ENCODE measurements at places on chromosomes 2 and 18.
A peak's percentile ranks its signal among the peaks of the same experiment; 100 is the strongest.

GRCh38 chr2:54529935-54530334 lies 73.8 kb downstream of the SPTBN1 start:
- no peak for DNase-seq

DNA sequence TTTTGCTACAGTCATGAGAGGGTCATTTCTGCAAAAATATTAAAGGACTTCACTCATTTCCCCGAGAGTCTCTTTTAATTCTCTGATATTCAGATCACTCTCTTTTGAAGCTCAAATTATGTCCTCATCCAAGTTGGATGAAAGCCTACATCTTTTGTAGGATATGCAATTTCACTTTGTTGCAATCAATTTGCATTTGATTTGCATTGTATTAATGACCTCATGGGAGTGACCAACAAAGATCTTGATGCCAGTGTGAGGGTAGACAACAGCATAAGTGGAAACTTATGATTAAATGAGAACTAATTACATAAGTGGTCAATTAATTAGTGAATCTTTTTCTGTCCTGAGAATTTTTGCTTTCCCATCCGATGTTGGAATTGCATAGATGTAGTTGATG lies 60.3 kb upstream of the UPP2 start:
- DNase-seq, result no peak

- no peak for DNase-seq
Measured at GRCh38 chr2:133312038-133312729, 256.1 kb downstream of the NCKAP5 start.

- DNase-seq, result no peak
Measured at GRCh38 chr2:98269830-98270229, 76.4 kb upstream of the CNGA3 start.

GRCh38 chr2:25000503-25001324 lies 29.0 kb upstream of the DNAJC27 start:
- DNase-seq, result no peak

GRCh38 chr2:9595746-9596145 lies 35.1 kb downstream of the YWHAQ start:
- DNase-seq, result no peak

GRCh38 chr2:38581193-38582147 lies 21.3 kb downstream of the HNRNPLL start:
- DNase-seq, result peak; percentile 79

- DNase-seq, result no peak
Measured at GRCh38 chr18:11963991-11964484, 17.3 kb upstream of the IMPA2 start.

- peak; percentile 22 for DNase-seq
Measured at GRCh38 chr2:120520929-120521912, 175.3 kb downstream of the INHBB start.

GRCh38 chr18:13496691-13497281 lies 229.6 kb downstream of the FAM210A start:
- no peak for DNase-seq

- DNase-seq, result no peak
Measured at GRCh38 chr2:64204703-64205102, 60.5 kb upstream of the PELI1 start.

GRCh38 chr2:237059155-237059875 lies 26.4 kb upstream of the COPS8 start:
- no peak for DNase-seq

GRCh38 chr2:41896186-41896846 lies 151.5 kb upstream of the PKDCC start:
- DNase-seq, result no peak

- no peak for DNase-seq
Measured at GRCh38 chr18:77091366-77091765, 41.2 kb downstream of the MBP start.

DNA sequence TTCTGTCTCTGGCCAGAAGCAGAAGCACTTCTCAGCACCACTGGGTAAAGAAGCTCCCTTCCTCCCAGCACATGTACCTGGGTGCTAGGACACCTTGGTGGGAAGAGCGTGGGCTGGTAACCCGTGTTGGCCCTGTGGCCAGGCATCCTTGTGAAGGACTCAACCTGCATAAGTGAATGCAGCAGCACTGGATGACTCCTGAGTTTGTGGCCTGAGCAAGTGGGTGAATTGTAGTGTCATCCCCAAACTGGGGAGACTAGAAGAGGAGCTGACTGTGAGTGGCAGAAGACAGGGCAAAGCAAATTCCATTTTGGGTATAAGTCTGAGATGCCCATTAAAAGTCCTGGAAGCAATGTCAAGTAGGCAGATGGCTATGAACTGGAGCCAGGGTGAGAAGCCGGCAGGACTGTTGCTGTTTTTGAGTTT lies 63.4 kb downstream of the STAT1 start:
- DNase-seq, result no peak

GRCh38 chr2:100334929-100335328 lies 12.6 kb upstream of the LONRF2 start:
- DNase-seq, result no peak

DNA sequence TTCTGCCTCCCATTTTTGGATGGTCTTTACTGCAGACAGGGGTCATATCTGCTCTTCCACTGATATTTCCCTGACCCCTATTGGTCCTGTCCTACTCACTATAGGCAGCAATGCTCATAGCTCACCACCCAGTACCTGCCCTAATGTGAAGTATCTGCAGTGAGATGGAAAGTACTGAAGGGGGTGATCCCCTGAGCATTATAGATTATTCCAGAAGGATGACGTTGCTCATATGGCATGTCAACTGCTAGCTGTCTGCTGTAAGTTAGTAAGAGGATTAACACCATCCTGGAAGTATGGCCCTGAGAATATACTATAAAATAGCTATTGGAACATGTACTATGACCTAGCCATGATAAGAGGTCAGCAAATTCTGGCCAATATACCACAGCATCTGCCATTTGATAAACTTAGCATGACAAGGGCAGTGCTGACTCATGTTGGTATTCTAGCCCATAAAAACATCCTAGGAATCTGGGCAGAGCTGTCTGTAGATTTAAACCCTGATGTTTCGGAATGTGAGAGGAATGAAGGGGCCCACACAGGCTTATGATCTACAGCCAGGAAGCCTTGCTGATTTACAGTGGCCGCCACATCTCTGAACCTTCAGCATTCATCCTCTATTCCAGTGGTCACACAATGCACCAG lies 451.4 kb downstream of the TNS1 start:
- DNase-seq, result no peak

GRCh38 chr2:107108556-107108955 lies 222.6 kb upstream of the ST6GAL2 start:
- no peak for DNase-seq

GRCh38 chr2:144679942-144680341 lies 160.0 kb upstream of the ZEB2 start:
- DNase-seq, result no peak

DNA sequence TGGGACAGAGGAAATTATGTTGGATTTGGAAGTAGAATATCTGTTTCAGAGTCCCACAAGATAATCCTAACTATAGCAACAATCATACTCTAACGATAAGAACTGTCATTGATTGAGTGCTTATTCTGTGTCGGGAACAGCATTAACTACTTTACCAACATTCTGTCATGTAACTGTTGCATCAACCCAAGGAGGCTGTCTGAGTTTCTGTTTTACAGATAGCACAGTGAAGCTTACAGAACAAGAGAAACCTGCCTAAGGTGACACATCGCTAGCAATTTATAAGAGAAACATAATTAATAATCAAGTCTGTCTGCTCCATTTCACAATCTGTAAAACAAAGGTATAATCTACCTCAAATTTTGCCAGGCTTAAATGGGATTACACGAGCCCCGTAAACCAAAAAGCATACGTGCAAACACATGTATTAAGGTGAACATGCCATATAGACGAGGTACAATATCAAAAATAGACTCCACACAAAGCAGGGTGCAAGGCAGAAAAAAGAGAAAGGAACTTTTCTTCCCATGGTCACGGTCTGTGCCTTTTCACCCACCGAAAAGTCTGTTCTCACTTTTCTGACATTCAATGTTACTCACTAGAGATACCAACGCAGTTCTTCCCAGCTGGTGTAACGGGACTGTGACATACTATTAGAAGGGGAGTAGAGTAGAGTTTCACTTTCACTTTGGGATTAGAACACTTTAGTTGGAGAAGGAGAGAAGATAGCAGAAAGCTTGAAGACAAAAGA lies 37.2 kb upstream of the SLC8A1 start:
- DNase-seq, result no peak

DNA sequence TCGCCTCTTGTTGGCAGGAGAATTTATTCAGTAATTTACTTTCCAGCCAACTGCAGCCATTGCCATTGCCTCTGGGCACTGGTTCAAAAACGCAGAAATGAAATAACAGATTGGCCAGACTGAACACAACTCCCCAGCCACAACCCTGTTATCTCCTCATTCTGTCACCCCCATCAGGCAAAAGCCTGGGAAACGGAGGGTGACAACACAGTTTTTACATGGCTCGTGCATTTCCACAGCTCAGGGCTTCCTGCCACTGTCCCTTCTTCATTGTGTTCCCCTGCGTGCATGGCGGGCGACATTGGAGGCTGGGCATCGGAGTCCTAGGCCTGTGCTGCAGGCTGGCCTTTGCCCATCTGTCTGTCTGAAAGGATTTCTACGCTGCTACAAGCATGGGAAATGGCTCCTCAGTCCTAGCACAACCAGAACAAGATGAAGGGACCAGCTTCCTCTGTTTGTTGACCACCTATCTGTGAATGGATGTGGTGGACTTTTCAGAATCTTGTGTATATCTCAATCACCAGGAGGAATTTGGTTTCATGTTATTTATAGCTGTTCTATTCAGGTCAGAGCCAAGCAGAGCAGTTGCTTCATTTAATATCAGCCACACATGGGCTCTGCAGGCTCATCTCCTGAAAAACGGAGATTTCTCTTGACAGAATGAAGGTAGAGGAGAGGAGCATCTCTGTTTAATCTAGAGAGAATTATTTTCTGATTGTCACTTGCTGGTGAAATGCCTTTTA lies 107.0 kb downstream of the MGAT5 start:
- no peak for DNase-seq

DNA sequence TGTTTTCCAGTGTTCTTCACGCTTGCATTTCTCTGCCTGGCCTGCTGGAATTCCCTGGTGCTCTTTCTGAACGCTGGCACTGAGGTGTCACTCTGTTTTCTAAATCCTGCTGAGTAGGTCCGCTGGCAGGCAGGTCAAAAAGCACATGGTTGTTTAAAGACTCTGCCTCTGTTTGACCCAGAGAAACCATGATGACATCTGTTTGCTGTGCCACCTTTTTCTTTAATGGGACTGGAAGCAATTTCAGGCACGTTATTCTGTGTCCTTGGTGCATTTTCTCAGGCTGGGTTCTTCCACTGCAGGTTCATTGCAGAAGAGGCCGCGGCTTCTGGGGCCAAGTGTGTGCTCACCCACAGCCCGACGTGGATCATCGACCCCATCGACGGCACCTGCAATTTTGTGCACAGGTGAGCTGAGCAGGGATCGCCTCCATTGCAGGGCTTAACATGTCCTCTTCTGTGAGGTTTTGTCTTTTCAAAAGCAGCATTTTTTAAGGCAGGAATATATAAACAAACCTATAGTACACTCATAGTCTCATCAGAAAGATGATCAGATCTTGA lies 28.4 kb downstream of the IMPA2 start:
- no peak for DNase-seq

GRCh38 chr2:215881582-215881981 lies 131.8 kb downstream of the MREG start:
- no peak for DNase-seq

GRCh38 chr2:236355911-236356310 lies 91.7 kb upstream of the ASB18 start:
- DNase-seq, result no peak

DNA sequence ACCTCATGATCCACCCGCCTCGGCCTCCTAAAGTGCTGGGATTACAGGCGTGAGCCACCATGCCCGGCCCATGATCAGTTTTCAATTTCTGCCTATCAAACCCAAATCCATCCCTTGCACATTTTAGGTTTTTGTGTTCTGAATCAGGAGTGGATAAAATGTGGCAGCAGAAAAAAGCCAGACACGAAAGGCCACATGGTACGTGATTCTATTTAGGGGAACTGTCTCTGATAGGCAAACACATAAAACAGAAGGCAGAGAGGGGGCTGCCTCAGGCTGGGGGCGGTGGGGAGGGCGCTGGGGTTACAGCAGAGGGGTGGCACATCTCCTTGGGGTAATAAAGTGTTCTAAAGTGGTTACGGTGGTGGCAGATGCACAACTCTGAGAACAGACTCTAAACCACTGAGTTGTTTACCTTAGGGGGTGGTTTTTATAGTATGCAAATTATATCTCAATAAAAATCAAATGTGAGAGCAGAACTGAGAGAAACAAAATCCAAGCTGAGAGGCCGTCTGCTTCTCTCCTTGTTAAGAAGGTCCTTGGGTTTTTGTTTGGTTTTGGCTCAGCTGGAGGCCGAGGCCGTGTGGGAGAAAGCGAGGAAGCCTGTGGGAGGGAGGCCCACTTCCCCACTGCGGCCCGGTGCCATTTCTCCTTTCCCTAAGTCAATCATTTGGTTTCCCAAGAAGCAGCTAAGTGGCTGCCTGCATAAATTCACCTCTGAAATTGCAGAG lies 78.0 kb downstream of the SOWAHC start:
- DNase-seq, result no peak
